ENCODE measurements at places on chromosomes 2 and 18. TPM values are rescaled to one million over a fixed set of nuclear protein-coding genes. Genes with fewer than 3 reads are reported as not detected.
A peak's percentile ranks its signal among the peaks of the same experiment; 100 is the strongest.

CYP27A1 gene
- total RNA-seq = not detected

GRCh38 chr2:151640087-151640486, 94.2 kb downstream of the NEB start:
- no peak for ATAC-seq

CRYGD gene
- not detected for total RNA-seq

LYPD1 gene
- total RNA-seq = not detected

DNA sequence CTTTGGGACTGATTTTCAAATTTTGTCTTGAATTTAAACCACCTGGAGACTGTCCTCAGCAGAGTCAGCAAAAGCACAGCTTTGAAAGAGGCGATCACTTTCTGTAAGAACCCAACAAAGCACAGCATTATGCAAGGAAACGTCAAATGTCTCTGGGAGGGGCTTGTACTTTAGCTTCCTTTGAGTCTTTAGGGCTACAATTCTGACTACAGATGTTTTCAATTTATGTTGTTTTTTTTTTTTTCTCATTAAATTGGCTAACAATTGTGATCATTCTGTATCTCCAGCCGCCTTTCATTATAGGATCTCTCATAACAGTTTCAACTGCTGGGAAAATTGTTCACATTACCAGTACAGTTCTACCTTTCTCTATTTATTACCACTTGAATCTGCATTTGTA, 48.3 kb downstream of the COL3A1 start:
- ATAC-seq = no peak

ASB18 gene
- total RNA-seq = not detected

CNGA3 gene
- not detected for total RNA-seq

GKN1 gene
- not detected for total RNA-seq

DNA sequence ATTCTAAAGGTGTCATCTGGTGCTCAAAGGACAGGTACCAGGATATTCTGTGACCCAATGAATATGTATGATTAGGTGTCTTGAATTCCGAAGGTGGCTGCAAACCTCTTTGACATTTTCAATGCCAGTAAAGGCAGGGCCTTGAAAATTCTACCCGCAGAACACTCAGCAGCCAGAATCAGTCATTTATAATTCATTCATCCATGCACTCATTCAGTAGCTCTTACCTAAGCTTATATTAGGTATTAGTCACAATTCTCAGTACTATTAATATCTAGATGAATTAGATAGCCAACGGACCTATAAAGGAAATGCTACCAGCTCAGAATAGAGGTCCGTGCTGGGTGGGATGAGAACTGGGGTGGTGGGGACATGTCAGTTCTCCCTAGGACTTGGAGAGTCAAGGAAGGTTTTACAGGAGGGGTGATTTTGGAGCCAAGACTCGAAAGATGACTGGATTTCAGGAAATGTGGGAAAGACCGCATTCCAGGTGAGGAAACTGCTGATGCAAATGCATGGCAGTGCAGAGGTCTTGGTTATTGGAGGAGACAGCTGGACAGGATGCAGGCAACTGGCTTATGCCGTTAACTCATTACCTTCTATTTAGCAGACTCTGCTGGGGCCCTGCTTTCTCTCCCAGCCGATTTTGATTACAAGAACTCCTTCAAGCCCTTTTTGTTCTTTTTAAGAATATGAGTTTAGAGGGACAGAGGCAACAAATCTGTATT, 7.2 kb downstream of the TRIB2 start:
- ATAC-seq = no peak

DNA sequence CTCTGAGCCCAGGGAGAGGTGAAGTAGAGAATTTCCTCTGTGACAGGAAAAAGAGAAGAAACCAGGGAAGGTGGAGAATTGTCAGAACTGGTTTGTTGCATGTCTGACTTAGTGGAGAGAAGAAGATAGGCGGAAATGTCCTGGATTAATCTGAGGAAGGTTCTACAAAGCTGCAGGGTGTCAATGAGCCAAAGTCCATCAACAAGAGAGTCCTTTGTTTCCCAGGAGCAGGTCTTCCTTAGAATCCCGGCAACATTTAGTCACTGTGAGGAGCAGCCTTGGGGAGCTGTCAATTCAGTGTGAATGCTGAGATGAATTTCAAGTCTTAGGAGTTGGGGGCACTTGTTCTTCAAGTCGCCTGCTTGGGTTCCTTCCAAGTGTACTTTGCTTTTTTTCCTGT, 88.4 kb upstream of the CELF4 start:
- no peak for ATAC-seq

GRCh38 chr2:20623241-20623640, 27.7 kb downstream of the HS1BP3 start:
- ATAC-seq = no peak

GRCh38 chr2:225100856-225101294, 58.6 kb upstream of the DOCK10 start:
- peak; percentile 73 for ATAC-seq

GRCh38 chr2:149743842-149744448, 156.4 kb upstream of the MMADHC start:
- no peak for ATAC-seq

SFTPB gene
- not detected for total RNA-seq

RIT2 gene
- total RNA-seq = not detected

MYCN gene
- total RNA-seq = not detected

TEKT4 gene
- total RNA-seq = not detected

MFSD2B gene
- total RNA-seq = not detected

ACVR1C gene
- total RNA-seq = 2.8 TPM

DNA sequence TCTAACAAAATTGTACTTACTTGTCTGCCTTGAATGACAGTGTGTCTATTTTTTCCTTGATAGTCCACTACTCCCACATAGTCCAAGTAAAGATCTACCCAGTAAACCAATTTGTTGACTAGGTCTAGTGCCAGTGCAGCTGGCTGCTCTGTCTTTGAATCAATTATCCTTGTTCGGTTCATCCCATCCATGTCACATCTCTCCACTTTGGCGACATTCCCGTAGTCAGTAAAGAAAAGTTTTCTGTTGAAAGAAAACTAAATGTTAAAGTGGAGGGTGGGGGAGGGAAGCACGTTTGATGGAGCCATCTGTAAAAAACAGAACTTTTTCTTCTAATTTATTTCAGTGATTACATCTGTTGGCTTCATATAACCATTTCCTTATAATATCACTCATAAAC, 1068.8 kb downstream of the LRP1B start:
- no peak for ATAC-seq

DNA sequence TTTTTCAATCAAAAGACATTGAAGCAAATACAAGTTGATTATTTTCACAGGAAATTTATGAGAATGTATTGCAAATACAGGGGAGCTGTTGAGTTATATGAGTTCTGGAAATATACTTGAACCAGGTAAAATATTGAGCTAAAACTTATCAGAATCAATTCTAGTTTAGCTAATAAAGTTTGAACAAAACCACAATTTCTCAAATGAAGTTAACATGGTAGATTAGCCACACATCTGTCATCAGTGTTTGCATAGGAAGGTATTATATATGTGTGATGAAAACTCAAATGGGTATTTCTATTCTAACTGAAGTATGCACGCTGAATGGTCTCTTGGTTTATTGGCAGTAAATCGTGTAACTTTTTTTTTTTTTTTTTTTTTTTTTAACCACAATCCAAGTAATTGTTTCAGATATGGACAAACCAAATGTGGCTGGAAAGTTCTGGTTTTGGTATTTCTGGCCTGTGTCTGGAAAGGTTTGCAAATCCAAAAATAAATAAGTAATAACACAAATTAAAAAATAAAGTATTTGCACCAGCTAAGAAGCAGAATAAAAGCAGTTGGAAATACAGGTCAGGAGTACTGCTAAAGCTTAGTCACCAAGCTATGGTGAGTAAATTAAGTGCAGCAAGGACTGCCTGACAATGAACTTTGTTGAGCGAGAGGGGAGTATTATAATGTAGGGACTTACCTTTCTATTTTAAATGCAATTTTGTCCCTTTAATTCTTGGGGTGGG, 479.1 kb upstream of the FANCL start:
- no peak for ATAC-seq

TP53I3 gene
- 2.7 TPM for total RNA-seq

RFX8 gene
- 0.45 TPM for total RNA-seq

- ATAC-seq = no peak
These were observed 334.2 kb upstream of the NETO1 start for GRCh38 chr18:73201940-73202339.

DNA sequence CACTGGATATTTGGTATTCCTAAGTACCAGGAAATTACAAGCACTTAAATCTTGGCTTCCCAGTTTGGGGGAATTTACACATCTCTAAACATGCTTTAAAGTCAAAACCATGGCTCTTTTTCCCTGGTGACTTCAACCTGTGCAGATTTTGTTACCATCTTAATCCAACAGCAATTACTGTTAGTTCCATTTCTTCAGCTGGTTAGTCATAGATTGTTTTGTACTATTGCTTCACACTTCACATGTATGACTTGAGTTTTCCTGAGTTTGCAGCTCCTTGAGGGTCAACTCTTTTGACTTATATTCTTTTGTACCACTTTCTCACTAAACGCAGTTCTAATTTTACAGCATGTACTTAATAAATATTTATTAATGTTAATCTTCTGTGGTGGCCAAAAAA, 203.4 kb upstream of the RND3 start:
- no peak for ATAC-seq

- no peak for ATAC-seq
These were observed 254.9 kb downstream of the IRS1 start for GRCh38 chr2:226544596-226545210.

DNA sequence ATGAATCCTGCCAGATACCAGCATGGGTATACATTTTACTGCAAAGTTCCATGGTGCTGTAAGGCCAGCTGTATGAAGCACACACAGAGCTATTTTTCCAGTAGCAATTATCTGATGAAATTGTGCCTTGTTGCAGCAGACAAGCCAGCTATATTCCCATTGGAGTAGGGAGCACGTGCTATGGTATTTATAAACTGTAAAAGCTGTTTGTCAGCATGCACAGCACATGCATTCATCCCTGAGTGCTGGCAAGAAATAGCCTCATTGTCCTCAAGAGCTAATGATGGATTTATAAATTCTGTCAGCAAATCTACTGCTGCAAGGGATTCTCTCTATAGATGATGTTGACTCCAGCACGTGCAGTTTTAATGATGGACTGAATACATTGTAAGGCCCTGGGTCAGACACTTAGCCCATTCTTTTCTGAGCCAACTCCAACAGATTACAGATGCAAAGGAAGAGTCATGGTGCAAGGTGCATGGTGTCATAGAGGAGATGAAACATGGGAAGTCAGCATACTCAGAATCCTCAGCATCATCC, 61.7 kb downstream of the KCNS3 start:
- no peak for ATAC-seq

- no peak for ATAC-seq
These were observed 321.0 kb upstream of the THSD7B start for GRCh38 chr2:136444323-136444722.

DNA sequence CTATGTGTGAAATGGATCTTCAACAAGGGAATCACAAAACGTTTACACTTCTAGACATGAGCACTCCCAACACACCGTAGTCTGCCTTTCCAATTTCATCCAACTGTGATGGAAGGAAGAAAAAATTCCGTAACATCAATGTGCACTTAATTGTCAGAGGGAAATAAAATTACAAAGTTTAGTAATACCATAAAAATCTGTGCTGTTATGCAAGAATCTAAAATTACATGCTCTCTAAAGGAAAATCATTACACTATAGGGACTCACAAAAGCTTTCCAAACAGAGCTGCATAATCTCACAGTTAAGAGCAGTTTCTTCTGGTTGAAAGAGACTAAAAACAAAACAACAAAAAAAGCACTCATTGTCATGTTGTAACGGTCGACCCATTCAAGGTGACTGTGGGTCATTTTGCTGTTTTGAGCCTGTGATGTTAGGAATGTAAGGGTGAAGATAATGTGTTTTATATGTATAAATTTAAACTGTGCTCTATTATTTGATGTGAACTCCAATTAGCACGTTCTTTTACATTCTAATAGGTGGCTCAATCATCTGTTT, 698.0 kb downstream of the TDRD15 start:
- ATAC-seq = no peak

DNA sequence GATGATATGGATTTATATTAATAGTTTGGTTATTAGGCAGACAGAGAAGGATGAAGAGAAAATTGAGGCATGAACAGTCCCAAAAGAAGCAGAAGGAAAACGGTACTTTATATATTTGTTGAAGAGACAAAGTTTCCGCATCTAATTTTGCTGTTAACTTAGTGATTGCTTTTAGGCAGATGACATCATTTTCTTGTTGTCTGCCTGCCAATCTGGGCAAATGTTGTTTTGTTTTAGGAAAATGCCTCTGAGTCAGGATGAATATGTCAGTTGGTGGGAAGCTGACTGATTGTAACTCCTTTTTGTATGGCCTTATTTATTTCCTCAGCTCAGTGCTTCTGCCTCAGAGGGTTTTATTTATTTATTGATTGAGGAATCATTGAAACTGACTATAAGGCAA, 52.5 kb upstream of the CAVIN2 start:
- no peak for ATAC-seq

GRCh38 chr2:27716301-27717069, 52.8 kb downstream of the SLC4A1AP start:
- no peak for ATAC-seq

- ATAC-seq = no peak
These were observed 72.6 kb upstream of the PID1 start for GRCh38 chr2:229343661-229344060.

GRCh38 chr2:14297340-14297739, 335.2 kb upstream of the LRATD1 start:
- ATAC-seq = no peak

DNA sequence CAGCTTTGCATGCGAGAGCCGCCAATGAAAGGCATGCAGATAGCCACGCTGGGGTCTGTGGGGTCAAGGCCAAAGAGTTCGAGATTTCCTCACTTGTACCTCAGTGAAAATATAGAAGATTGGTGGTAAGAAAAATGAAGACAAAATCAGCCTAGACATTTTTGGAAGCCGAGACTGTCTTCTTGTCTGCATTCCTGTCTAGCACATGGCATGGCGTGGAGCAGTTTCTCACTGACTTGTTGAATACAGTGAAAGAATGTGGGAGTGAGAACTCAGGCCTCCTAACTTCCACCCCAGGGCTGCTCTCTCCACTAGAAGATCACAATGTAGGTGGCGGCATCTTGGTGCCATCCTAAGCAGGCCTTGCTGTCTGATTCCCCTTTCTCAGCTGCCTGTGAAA, 740.8 kb upstream of the HS6ST1 start:
- ATAC-seq = no peak

Measured in activated T-helper 17 cell treated with anti-CD3 and anti-CD28 coated beads, Interleukin-2, amount 50 U/mL, for 72 hours (primary cell).